ENCODE measurements at places on chromosomes 2 and 18.

DNA sequence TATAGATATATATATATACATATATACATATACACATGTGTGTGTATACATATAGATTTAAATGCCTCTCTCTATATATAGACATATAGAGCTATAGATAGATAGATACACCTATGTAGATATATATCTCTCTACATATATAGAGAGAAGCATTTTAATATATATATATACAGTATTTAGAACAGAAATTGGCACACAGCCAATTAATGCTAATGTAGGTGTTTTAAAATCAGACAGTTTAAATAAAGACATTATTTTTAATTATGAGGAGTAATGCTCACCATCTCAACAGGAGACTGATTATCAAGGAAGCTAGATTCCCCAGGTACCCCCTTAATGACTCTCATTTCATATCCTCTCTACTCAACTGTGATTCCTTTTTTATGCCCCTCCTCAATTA lies 170.7 kb upstream of the CRIM1 start:
- DNase-seq: no peak

- DNase-seq: no peak
Observed at GRCh38 chr2:240701091-240701735, 9.5 kb downstream of the AQP12A start.

DNA sequence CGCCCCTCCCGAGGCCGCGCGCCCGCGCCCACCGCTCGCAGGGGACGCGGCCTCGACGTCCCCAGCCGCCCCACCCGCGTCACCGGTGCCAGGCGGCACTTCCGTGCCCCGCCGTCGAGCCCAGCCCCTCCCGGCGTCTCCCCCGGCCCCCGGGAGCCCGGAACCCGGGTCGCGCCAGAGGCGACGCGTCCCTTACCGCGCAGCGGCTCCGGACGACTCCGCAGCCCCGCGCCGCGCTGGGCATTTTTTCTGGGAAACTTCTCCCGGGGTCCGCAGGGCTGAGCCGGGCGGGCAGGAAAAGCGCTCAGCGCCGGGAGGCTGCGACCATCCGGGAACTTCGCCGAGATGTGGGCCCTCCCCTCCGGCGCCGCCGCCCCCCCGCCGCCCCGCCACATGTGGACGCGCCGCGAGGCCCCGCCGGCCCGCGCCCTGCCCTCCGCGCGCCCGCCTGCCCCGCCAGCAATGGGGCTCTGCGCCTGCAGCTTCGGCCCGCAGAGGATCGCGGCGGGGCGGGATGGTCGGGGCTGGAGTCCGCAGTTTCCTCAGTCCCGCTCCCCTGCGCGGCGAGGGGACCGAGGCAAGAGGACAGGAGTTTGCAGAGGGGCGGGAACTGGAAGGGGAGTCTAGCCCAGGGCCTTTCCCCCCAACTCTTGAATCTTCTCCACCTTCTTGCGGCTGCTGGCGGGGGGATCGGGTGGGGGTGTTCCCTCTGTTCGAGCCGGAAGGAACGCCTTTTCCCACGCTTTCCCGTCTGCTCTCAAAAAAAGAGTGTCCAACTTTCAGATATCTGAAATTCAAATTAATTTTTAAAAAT lies 81.5 kb downstream of the CHRNA1 start:
- DNase-seq: peak; percentile 23

GRCh38 chr18:28136071-28136470 lies 40.9 kb downstream of the CDH2 start:
- DNase-seq: no peak

GRCh38 chr2:128526455-128526976 lies 207.8 kb upstream of the HS6ST1 start:
- DNase-seq: no peak

GRCh38 chr2:189276277-189276676 lies 96.7 kb upstream of the COL5A2 start:
- DNase-seq: no peak

- DNase-seq: no peak
Observed at GRCh38 chr2:76008001-76008702, 297.4 kb upstream of the GCFC2 start.
